NCI-H2171 (cell line): ENCODE measurements at places on chromosomes 6 and 20.

- no peak for DNase-seq
These were observed 18.4 kb downstream of the THBS2 start for GRCh38 chr6:169235286-169235685.

DNA sequence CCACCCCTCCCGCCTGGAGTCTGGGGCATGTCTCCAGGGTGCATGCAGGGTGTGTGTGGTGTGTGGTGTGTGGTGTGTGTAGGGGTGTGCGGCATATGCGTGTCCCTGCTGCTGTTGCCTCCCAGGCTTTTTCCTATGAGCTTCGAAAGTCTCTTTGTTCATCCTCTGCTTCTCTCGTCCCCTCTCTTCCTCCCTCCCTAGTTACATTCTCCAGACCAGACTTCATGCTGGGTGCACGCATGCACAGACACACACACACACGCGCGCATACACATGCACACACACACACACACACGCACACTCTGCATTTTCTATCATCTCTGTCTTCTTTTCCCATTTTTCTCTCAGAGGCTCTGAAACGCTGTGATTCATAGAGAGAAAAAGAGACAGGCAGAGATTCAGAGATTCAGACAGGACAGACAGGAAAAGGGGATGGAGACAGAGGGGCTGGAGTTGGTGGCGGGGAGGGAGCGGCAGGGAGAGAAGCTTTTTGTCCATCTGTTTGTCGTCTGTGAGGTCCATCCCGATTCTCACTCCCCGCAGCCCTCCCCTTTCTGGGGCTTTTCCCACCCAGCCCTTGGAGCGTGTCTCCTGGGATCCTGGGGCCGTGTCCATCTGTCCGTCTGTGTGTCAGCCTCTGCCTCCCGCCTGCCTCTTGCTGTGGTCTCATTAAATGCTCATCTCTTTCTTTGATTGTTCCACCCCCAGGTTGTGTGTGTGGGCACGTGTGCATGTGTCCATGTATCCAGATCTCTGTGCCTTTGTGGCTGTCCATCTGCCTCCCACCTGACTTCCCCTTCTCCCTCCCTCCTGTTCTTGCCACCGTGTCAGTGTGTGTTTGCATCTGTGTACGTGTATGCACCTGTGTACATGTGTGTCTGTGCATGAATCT is 62.6 kb downstream of the SRC start:
- DNase-seq = no peak

- DNase-seq = no peak
These were observed 179.5 kb upstream of the TBX18 start for GRCh38 chr6:84943905-84944304.

GRCh38 chr6:46501136-46502089 is 10.2 kb upstream of the RCAN2 start:
- DNase-seq = no peak

DNA sequence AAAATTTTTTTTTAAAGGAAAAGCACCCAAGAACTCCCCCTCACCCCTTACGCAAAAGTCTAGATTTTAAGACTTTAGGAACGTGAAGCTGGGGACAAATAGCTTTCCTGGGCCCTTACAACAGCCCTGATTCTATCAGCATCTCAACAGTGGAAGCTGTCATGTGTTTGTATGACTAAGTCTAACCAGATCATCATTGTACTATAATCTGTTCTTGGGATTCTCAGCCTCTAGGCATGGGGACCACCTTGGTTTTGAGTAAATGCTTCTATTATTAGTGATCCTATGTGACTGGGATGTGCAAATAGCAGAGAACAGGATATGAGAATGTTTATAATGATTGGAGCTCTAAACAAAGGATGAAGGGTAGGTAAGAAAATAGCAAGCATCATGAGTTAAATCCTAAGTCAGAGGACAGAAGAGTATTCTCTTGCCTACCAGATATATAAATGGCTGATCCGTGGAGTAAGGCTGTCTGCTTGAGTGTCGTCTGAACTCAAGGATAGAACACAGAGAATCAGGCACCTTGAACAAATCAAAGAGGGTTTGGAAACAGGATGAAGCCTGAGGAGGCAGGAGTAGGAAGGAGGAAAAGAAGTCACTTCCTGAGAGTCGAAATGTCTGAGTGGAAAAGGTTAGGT is 105.7 kb upstream of the FAM184A start:
- no peak for DNase-seq

DNA sequence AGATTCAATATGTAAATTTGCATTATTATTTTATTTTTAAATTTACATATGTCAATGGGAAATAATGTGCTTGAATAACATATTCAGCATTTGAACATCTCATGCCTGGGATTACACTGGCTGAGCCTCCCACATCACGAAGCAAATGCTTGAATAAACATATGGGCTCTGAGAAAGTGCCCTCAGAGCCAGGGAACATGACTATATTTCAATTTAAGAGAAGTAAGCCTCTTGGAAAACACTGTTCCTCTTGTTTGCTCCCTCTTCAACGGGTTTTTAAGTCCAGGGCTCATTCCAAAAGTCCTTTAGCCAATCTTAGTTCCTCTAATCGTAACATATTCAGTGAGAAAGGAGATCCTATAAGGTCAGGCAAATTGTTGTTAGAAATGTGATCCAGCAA is 122.0 kb downstream of the GMPR start:
- DNase-seq = no peak

GRCh38 chr6:89140347-89141156 is 5.3 kb upstream of the PM20D2 start:
- DNase-seq = no peak

GRCh38 chr20:49886571-49887213 is 28.6 kb downstream of the SPATA2 start:
- no peak for DNase-seq
